Neural crest cell (in vitro differentiated cells): ENCODE measurements at places on chromosomes 11 and 22. TPM values are rescaled to one million over a fixed set of nuclear protein-coding genes. Genes with fewer than 3 reads are reported as not detected.

CST6 gene
- total RNA-seq, result not detected in 2 replicates

KIAA1671 gene
- total RNA-seq, result 14.2 and 14.5 TPM in 2 replicates

MYRF gene
- 3.5 and 3.9 TPM in 2 replicates for total RNA-seq

MRGPRE gene
- total RNA-seq, result not detected in 2 replicates

PPP2R1B gene
- 78.0 and 80.4 TPM in 2 replicates for total RNA-seq

KMT2A gene
- 78.8 and 86.3 TPM in 2 replicates for total RNA-seq

DNA sequence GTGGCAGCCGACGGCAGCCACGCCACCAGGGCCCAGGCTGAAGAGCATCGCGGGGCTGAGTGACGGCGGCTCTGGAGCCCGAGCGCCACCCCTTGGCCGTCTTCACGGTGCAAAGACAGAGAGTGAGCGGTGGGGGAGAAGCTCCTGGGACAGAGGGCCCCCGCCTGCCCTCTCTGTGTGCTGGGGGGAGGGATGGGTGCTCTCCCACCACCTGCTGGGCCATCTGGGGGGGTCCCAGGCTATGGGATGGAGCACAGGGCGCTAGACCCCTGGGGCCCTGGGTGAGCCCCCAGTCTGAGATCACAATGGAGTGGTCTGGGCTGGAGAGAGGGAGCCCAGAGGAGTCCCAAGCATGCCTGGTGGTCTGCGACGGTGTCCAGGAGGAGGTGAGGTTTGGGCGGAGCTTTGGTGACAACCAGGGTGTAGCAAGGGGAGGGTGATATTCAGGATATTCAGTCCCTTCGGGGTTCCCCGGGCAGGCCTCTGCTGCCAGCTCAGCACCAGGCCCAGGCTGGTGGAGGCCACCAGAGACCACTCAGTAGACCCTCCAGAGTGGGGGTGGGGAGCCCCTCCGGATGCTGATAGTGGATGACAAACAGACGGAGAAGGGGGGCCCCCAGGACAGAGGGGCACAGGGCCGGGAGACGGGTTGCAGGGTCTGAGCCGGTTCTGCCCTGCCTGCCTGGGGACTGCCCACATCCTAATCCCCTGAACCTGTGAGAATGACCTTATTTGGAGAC is 78.1 kb upstream of the PRR5 start:
- DNase-seq, result peak; percentile 38

DNA sequence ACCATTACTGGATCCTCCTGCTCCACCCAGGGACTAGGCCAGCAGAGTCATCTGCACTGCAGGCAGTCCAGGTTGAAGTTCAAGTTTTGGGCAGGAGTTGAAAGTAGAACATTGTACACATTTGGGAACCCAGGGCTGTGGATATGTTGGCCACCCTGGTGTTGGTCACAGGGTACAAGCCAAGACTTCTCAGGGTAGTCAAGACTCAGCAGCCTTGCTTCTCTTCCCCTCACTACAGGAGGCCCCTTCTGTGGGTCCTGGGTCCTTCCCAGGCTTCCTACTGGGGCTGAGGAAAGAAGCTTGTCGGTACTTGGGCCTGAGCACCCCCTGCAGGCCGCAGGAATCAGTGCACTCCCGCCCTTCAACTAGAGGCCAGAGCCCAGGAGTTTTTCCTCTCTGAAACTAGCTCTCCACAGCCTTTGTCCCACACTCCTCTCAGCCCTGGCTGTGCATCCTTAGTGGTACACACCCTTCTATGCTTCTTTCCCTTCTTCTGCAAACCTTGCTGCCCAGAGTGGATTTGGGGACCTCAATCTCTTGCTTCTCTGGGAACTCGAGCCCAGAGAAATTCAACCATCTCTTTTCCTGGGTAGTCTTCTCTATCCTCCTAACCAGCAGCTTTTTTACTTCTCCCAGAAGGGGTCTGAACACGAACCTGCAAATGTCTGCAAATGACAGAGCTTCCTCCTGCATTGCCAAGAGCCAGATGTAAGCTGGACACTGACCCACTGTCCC is 2.6 kb upstream of the HPX start:
- DNase-seq, result peak; percentile 38

DNA sequence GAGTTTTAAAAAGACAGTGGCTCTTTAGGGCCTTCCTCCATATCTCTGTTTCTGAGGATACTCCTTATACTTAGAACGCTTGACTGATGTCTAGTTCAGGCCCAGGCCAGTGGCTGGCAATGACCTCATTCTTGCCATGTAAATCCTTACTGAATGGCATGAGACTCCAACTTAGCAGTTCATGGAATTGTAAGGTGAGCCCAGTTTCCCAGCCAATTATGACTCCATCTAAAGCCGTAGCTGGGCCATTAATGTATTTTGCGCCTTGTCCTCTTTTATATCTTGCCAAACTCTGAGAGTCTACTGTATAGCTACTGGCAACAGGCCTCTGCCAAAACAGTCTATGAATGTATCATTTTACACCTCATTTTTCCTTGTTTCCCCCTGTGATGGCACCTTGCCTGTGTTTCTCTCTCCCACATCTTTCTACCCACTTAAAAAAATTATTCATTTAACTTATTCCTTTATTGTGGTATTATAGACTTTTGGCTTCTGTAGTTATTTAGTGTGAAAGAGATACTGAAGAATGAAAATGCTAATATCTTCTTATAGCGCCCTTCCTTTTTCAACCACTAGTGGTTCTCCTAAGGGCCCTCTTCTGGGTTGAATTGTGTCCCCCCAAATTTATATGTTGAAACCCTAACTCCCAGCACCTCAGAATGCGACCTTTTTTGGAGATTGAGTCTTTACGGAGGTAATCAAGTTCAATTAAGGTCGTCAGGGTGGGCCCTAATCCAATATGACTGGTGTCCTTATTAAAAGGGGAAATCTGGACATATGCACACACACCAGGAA is 67.4 kb downstream of the ZNRF3 start:
- no peak for DNase-seq

- no peak for DNase-seq
Observed at GRCh38 chr22:46000081-46001027, 23.4 kb upstream of the WNT7B start.

- DNase-seq, result peak; percentile 81
Observed at GRCh38 chr11:65884716-65885092, 3.6 kb downstream of the FIBP start.

GRCh38 chr11:18618342-18619025 is 15.7 kb downstream of the SPTY2D1 start:
- DNase-seq, result no peak

GRCh38 chr22:25419247-25420113 is 145.0 kb upstream of the GRK3 start:
- no peak for DNase-seq

DNA sequence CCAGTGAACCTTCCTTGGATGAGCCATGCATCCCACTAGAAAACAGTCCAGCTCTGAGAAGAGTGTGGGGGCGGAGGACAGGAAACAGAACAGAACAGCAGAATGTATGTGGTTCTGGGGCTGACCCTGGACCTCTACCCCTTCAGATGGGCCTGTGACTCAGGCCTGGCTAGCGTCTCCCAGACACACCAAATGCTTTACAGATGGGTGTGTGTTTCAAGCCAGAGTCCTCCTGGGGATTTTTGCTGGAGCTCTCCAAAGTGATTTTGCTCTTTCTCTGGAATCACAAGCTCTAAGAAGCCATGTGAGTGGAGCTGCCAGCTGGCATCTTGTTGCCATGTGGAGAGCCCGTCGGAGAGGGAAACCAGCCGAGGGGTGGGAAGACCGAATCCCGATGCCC is 13.2 kb upstream of the C1QTNF4 start:
- no peak for DNase-seq

DNA sequence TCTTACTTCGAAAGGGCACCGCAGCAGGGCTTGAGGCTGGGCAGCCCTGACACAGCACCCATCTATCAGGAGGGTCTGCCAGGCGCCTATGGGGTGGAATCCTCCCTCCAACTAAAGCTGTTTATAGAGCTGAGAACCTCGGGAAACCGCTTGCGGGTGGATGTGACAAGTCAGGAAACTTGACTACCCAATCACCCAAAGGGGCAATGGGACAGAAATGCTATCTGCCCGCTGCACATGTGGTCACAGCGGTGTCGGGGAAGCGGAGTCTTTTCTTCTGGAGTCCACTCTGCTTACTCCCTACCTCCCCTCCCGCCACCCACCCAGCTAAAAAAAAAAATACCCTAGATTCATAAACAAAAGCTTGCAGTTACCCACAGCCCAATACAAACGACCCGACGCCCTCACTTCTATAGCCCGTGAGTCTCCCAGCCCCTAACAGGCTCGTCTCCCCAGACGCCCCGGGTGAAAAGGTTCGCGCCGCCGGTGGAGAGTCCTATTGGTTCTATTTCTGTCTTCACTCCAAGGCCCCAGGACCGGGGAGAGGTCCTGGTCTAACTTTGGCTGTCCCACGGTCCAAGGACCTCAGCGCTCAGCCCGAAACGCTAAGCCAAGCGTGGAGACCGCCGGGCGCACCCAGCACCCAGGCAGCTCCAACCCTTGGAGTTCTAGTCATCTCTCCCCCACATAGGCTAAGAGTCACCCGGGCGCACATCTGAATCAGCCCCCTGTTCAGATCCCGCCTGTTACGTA is 1.4 kb downstream of the TRPC6 start:
- DNase-seq, result no peak

GRCh38 chr11:123407130-123407995 is 22.7 kb upstream of the GRAMD1B start:
- DNase-seq, result peak; percentile 32

- no peak for DNase-seq
Observed at GRCh38 chr11:57158599-57158998, 23.2 kb upstream of the LRRC55 start.

DNA sequence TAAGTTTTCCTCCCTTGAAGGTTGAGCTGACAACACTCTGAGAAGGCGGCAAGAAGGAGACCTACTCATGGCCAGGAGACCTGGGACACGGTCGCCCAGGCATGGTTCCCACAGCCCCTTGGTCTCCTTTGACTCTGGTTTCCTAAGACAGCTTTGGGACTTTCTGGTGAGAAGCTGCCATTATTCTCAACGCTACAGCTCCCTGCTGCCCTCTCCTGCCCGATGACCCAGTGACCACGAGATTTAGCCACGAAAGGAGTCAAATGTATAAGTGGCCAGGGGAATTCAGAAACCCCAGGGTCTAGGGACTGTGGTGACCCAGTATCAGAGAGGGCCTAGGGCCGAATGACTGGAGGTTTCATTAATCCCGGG is 699 bp upstream of the SDF2L1 start:
- peak; percentile 57 for DNase-seq

DNA sequence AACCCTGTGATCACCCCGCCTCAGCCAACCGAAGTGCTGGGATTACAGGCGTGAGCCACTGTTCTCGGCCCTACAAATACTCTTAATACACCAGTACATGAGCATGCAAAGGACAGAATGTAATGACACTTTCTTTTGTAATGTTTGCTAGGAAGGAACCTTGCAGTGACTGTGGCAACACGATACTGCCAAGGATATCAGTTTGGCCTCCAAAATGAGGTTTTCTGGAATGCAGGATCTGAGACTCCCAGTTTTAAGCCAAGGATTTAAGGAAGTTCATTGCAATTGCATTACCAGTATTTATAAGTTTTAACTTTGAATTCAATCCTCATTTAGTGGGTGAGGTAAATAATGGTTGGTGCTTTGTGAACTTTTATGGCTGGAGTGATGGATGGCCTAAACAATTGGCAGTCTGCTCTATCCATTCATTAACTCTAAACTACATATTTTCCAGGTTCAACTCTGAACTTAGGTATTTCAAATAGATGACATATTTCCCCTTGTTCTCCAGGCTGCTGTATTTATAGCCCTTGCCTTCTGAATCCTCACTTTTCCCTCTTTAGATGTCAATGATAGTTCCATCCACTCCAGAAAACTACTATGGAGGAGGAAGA is 330.3 kb downstream of the C11orf87 start:
- DNase-seq, result no peak

- DNase-seq, result no peak
Observed at GRCh38 chr11:47216121-47216798, 1.5 kb downstream of the DDB2 start.

DNA sequence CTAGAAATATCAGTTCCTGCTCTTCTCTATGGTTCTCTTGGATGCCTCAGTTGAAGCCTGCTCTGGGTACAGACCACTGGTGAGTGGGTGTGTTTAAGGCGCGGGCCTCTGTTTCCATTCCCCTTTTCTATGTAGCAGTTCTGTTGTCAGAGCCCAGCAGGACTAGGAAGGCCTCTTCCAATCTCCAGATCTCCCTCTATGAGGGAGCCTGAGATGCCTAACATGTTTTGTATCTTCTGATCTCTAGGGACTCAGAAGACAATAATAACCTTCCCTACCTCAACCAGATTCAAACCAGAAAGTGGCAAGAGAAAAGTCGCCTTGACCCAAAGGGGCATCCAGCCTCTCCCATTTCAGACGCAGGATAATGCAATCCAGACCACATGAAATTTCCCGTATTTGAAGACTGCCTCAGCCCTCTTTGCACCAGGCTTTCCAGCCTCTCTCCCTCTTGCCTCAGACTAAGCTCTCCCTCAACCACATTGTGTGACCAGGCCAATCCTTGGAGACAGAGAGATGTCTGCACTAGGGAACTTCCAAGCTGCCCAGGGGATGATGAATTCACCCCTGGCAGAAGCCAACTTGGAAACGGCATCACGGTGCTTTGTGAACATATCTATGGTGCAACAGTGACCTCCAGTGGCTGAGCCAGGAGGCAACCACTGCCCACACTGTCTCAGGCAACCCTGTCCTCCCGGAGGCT is 150.1 kb upstream of the UBASH3B start:
- peak; percentile 85 for DNase-seq

DNA sequence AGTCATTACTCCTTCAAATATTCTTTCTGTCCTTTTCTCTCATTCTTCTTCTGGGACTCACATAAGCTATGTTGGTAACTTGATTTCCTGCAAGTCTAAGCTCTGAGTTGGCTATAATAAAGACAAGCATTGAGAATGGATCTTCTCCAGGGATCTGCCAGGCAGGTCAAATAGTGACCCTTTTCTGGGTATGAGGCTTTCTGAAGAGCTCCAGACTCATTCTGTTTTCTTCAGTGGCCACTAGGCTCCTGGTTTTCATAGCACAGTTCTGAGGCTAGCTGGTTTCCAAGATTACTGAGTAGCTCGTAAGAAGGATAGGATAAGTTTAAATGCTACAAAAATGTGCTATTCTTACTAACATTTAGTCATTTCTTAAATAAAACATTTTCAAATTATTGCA is 38.3 kb downstream of the TMPRSS5 start:
- DNase-seq, result no peak

DNA sequence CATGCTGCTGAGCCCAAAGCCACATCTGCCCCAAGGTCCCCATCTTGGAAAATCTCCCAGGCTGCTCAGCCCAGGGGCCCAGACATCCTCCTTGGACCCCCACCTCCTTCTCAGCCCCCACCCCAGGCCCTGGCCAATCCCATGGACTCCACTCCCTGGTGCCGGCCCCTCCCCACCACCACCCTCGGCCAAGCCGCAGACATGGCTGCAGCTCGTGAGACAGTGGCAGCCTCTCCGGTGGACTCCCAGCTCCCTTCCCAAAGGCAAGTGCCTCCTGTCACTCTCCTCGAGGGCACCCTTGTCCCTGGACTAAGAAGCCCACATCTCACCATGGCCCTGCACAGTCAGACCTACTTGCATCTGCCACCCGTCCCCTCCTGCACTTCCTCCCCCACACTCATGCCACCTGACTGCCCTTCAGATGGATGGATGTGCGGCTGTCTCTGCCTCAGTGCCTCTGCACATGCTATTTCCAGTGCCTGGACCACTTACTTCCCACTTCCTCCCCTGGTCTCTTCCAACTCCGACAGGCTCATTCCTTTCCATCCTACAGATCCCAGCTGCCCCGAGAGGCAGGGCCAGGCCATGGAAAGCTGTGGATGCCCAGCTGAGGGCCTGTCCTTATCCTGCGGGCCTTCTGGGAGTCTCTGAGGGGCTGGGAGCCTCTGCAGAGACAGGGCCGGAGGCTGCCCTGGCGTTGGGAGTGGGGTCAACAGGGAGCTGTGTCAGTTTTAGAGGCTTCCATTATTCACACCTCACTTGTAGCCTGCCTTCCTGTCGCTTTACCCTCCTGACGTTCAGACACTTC is 25.5 kb upstream of the RFPL3 start:
- DNase-seq, result no peak

- no peak for DNase-seq
Observed at GRCh38 chr22:37309211-37310074, 27.1 kb downstream of the CYTH4 start.
